Putamen (tissue), 1 donor: ENCODE measurements at places on chromosomes 16 and 17.

GRCh38 chr16:346587-346986, 5.9 kb downstream of the AXIN1 start:
- DNase-seq = no peak

GRCh38 chr16:2422123-2422867, 7.0 kb upstream of the CCNF start:
- no peak for DNase-seq

DNA sequence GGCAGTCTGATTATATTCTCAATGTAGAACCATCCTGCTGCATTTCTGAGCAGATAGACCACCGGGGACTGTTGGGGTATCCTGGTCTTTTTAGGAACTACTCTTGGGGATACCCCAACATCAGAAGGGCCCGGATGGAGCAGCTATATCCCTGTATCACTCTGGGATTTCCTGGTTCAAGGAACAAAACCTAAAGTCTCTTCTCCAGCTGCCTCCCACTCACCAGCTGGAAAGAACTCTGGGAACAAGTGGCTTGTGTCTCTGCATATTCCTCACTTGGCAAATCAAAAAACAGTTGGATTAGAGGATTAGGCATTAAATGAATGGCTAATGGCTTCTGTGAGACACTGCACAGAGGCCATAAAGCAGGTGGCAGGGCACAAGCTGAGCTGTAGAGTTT, 62.3 kb upstream of the HS3ST2 start:
- DNase-seq = no peak

DNA sequence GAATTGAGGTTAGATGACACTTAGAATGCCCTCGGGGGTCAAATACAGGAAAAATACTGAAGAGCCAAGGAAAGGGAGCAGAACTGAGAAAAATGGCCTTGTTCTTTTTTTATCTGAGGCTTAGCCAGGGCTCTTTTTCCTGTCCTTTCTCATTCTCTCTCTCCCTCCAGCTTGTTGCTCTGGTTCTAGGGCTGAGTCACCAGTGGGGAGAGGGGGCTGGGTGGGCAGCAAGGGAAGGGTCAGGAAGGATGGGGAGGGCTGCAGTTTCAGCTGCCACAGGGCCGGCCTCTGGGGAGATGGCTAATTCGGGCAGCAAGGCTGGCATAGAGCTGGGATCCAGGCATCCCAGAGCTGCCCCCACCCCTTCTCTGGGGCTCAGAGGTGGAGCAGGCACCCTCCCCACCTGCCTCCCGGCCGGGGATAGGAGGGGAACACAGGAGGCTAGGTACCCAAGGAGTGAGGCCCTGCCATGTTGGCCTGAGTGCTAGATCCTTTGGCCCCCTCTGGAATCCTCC, 3.9 kb downstream of the ITGA3 start:
- DNase-seq = no peak

DNA sequence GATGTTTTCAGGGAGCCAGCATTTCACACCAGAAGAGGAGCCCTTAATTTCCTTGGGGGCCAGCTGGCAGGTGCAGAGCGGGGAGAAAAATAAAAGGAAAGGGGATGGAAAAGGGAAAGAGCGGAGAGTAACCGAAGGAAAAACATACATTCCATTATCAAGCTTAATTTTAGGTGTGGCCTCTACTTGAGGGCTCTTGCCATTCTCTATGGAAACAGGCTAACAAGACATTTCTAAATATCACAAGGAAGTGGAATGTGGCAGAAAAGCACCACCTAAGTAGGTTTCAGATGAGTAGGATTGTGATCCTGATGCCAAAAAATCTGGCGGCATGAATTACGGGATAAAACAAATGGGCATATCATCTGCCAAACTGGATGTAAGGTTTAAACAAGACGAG, 970 bp upstream of the DYNC1LI2 start:
- DNase-seq = no peak
